ENCODE measurements at places on chromosomes 11 and 22. TPM values are rescaled to one million over a fixed set of nuclear protein-coding genes. Genes with fewer than 3 reads are reported as not detected.

PTS gene
- polyA plus RNA-seq = 15.6 TPM

SMIM35 gene
- 2.0 TPM for polyA plus RNA-seq

TBCEL gene
- polyA plus RNA-seq = not detected

- no peak for DNase-seq
These were observed 20.3 kb upstream of the ZC3H12C start for GRCh38 chr11:110072930-110073329.

- DNase-seq = peak; percentile 89
These were observed at the start of gene ENDOD1 for GRCh38 chr11:95089620-95090542. Gene ENDOD1 (plus strand): TSS chr11:95089846. CDS start chr11:95089928, 82 bp downstream.

DNA sequence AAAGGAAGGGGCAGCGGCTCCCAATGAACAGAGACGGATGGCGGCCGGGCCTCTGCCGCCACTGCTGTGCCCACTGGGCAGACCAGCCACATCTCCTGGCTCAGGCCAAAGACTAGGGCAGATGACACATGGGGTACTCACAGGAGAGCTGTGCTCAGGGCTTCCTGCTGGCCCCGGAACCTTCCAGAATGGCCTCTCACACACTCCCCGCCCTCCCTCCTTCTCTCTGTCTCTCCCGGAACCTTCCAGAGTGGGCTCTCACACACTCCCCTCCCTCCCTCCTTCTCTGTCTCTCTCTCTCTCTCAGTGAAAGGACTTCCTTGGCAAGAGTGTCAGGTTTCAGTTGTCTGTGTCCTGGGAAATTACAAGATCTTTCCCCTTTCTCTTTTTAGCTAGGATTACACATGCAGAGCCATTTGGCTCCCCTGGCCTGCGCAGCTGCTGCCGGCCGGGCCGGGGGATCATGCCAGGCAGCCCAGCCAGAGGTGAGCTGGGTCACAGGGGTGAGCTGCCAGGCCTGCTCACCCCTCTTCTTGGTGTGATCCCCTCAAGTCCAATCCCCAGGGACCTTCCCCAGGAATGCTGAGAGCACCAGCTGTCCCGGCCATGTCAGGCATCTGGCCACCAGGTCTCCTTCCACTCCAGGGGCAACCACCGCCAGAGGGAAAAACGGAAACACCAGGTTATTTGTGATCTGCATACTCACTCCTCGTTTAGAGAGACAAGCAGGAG, 45.3 kb upstream of the ADA2 start:
- no peak for DNase-seq

- peak; percentile 31 for DNase-seq
These were observed at the start of gene BATF2 for GRCh38 chr11:64996710-64997380. Gene BATF2 (minus strand): TSS chr11:64996971. CDS start chr11:64996914, 57 bp downstream.
